ENCODE measurements at places on chromosomes 7 and 10.

GRCh38 chr10:70132098-70133029 is at the start of gene AIFM2:
Gene AIFM2 (minus strand): TSS chr10:70132825. CDS start chr10:70124084, 8,741 bp downstream.
- peak; percentile 52 for DNase-seq

GRCh38 chr10:128036746-128037543 is 89.3 kb downstream of the MKI67 start:
- DNase-seq = no peak

- DNase-seq = peak; percentile 47
Observed at GRCh38 chr7:82164813-82165212, 278.8 kb downstream of the CACNA2D1 start.

GRCh38 chr7:1992554-1992953 is 240.2 kb downstream of the MAD1L1 start:
- no peak for DNase-seq

GRCh38 chr7:132225216-132226030 is 350.8 kb downstream of the PLXNA4 start:
- DNase-seq = no peak

GRCh38 chr10:113431398-113432160 is 121.3 kb upstream of the HABP2 start:
- DNase-seq = no peak

DNA sequence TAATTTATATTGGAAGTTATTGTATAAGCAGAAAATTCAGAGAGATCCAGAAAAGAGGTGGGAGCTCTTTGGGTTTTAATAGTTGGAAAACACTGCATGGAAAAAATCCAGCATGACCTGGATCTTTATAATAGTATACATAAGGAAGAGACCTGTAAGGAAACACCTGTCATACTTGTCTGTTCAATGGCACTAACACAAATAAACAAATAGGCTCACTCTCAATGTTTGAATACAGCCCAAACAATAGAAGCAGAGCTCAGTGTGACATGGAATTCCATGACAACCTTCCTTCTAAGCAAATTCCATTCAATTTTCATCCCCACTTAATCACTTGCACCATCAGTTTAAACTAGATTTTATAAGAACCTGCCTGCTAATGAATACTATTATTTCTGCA is 31.7 kb downstream of the CISD1 start:
- DNase-seq = no peak

- no peak for DNase-seq
Observed at GRCh38 chr10:52563360-52563759, 209.2 kb downstream of the MBL2 start.

DNA sequence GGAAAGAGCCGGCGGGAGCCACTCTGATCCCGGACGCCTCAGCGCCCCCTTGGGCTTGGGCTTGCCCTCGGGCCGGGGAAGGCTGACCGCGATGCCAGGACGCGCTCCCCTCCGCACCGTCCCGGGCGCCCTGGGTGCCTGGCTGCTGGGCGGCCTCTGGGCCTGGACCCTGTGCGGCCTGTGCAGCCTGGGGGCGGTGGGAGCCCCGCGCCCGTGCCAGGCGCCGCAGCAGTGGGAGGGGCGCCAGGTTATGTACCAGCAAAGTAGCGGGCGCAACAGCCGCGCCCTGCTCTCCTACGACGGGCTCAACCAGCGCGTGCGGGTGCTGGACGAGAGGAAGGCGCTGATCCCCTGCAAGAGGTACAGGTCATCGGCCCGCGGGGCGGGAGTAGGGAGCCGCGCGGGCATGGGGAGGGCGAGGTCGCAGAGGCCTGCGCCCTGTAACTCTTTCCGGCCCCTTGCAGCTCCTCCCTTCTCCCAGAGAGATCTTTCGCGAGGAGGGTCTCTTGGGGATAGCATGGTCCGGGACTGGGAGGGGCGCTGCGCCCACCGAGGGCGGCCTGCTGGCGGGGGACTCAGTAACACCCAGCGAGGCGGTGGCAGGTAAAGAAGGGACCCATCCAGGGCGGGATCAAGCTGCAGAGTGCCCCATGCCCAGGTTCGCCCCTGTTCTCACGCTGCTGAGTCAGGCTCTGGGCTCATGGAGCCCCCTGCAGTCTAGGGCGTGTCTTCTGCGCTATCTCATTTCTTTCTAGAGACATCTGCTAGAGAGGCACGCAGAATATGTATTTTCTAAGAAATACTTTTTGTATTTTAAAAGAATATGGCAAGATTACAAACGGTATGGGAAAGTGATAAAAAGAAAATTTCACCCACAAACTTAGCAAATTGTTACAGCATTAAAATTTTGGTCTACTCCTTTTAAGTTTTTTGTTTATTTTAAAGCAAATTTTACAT is 687 bp downstream of the EPDR1 start:
- DNase-seq = peak; percentile 31

GRCh38 chr7:100089458-100090196 is 858 bp downstream of the COPS6 start:
- peak; percentile 62 for DNase-seq

DNA sequence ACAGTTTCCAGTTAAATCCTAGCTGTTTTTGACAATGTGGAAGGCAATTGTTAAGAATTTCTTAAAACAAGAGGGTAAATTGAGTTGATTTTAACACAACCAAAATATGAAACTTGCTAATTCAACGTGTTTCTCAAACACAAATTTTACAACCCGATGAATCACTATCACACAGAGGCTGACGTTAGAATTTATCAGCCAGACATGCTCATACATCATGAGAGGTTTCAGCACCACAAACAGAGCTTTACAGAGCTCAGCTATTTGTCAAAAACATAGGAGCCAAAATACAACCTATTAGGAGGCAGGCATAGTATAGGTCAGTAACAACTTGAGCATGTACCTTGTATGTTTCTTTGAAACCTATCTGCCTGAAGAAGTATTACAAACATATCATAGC is 36.1 kb downstream of the LRRN3 start:
- peak; percentile 73 for DNase-seq

DNA sequence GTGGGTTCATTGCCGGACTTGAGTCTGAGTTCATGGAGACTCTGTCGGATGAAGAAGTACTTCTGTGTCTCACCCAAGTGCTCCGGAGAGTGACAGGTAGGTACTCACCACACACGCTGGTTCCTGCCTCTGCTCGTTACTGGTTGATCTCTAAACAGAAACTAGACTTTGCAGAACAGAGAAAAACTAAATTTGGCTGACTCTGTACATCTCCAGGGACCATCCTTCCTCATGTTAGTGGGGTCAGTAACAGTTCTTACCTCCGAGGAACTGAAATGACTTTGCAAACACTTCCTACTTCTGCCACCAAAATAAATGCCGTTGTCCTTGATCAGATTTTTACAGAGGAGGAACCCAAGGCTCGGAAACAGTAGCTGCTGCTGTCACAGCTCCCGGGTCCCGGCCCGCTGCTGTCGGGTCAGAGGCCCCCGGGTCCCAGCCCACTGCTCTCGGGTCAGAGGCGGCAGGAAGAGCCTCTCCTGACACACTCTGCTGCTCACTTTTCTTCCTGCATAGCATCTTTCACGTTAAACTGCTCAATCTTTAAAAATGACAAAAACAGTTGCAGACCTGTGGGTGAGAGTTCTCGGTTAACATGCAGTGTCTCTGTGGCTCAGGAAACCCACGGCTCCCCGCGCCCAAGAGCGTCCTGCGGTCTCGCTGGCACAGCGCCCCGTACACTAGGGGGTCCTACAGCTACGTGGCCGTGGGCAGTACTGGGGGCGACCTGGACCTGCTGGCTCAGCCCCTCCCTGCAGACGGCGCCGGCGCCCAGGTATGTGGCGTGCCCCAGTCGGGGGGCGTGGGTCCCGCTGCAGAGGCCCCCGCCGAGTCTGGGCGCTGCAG is 4.8 kb upstream of the MTG1 start:
- DNase-seq = no peak

GRCh38 chr7:95594185-95594584 is 2.1 kb downstream of the PDK4 start:
- no peak for DNase-seq

GRCh38 chr7:8443576-8444467 is 10.4 kb downstream of the NXPH1 start:
- no peak for DNase-seq

DNA sequence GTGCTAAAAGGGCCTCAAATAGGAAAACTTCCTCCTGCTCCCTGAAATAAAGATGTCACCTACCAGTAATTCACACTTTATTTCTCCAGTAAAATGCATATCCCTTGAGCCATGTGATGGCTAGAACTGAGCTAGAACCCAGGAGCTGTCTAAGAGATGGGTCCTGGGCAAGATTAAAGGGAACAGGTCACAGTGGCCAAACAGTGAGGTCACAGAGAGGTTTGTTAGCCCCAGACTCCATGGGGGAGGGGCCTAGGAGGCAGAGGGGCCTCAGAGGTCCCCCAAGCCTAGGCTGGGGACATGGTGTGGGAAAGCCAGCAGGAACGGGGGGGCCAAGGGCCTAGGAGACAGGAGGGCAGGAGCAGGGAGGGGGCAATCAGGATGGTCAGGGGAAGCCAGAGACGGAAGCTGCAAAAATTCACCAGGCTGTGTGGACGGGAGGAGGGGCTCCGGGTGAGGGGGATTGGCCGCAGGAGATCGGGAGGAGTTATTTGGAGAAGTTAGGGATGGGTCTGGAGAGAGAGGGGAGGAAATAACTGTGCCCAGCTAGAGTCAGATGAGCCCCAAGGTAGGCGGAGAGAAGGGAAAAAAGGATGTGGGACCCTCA is 3.3 kb downstream of the FBXO24 start:
- peak; percentile 38 for DNase-seq

- no peak for DNase-seq
Observed at GRCh38 chr10:9010931-9011670, 956.6 kb downstream of the GATA3 start.

DNA sequence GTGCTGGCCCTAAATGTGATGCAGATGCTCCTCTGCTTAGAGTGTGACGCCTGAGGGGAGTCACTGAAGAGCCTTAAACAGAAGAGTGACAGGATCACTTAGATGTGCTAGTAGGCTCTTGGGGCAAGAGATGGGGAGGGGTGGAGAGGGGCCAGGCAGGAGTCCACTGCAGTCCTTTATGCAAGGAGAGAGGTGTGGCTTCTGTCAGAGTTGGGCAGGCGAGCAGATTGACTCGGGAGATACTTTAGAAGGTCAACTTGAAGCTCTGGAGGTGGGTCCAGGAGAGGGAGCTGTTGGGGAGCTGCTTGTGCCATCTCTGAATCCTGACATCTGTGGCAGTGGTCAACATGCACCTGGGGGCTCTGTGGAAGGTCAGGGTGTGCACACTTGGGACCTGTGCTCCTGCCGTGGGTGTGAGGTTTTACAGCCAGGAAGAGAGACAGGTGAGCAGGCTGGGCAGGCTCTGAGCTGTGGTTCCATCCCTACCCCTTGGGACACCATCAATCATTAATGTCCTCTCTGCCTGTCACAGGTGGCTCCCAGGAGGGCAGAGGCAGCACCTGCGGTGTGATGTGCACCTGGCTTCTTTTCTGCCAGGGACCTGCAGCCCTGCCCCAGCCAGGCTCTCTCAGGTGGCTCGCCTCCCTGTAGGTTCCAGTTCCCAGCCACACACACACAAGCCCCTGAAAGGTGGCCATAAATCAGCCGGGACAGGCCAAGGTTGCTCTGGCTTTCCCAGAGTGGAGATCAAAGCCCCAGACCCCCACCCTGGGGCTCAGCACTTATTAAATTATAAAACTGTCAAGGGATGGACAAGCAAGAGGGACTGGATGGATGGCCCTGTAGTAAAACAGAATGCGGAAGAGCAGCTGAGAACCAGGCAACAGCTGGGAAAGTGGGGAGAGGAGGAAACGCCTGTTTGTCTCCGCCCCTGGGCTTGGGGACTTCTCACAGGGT is 14.0 kb downstream of the NEURL1 start:
- DNase-seq = peak; percentile 33

GRCh38 chr7:115124409-115124939 is 202.6 kb downstream of the MDFIC start:
- peak; percentile 19 for DNase-seq

- DNase-seq = no peak
Observed at GRCh38 chr7:4134204-4134603, 547.9 kb upstream of the FOXK1 start.

DNA sequence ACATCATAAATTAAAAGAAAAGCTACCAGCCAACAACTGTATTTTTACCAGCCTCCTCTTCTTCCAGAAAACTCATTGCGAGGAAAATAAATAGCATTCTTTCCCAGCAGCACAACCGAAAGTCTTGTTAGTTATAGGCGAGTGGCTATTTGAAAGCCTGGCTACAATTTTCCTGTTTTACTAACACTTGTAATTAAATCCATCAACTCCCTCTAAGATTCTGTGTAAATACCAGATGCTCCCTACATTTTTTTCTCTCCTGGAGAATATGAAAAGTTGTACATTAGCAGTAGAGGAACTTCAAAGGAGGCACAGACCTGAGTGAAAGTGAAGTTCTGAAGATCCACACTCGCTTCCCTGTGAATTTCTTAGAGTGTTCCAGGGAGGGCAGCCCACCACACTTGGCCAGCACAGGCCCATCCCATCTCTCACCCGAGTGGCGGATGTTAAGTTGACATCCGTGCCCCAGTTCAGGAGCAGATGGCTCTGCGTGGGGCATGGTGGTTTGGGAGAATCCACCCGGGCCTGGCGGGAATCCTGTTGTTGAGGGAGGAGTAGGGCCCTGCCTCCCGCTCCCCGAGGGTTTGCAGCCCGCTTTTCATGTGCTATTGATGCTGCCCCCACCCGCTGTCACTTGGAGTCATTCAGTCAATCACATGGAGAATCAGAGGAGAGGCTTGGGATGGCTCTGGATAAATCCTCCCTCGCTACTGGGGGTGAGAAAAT is 451.0 kb upstream of the GALNT17 start:
- DNase-seq = no peak

- peak; percentile 85 for DNase-seq
Observed at GRCh38 chr7:74094224-74095101, 10.9 kb downstream of the LIMK1 start.

DNA sequence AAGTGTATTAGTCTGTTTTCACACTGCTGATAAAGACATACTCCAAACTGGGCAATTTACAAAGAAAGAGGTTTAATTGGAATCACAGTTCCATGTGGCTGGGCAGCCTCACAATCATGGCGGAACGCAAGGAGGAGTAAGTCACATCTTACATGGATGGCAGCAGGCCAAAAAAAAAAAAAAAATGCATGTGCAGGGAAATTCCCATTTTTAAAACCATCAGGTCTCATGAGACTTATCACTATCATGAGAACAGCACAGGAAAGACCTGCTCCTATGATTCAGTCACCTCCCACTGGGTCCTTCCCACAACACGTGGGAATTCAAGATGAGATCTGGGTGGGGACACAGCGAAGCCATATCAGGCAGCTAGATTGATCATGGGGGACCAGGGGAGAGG is 136.8 kb downstream of the EXOC4 start:
- no peak for DNase-seq

GRCh38 chr7:23898619-23899018 is 188.6 kb downstream of the STK31 start:
- DNase-seq = no peak

All from umbilical cord (tissue), 2 donors.